ENCODE measurements at places on chromosomes 7 and 10. TPM values are rescaled to one million over a fixed set of nuclear protein-coding genes. Genes with fewer than 3 reads are reported as not detected.
A peak's percentile ranks its signal among the peaks of the same experiment; 100 is the strongest.

- no peak for DNase-seq
Observed at GRCh38 chr10:114687459-114687858, 29.4 kb upstream of the ABLIM1 start.

DNA sequence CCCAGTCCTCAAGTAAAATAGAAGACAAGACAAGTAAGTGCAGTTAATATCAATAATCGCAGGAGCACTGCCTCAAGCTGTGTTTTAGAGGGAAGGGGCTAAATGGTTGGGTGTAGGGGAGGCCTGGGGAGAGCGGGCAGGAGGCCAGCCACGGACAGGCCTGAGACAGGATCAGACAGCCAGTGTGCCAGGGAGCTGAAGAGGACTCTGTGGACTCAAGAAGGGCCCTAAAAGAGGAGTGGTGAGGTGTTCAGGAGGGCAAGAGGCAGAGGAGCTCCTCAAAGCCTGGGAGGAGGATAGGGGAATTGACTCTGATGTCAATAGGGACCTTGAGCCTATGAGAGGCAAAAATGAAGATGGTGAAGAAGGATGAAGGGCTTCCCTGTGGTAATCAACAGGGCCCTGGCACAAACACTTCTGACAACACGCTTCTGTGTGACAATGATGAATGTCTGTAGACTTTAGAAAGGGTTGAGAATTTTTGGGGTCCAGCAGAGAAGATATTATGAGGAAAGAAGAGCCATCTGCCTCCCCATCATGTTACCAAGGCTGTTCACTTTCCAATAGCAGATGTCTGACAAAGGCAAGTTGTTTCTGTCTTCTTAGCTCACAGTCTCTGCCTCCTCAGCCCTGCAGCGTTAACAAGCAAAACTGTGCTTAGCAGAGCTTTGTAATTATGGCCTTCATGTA, 2.4 kb upstream of the PTPRE start:
- no peak for DNase-seq

GRCh38 chr7:66905689-66906088, 15.3 kb upstream of the TMEM248 start:
- DNase-seq, result no peak

- DNase-seq, result no peak
Observed at GRCh38 chr10:16732376-16732775, 84.8 kb downstream of the RSU1 start.

- no peak for DNase-seq
Observed at GRCh38 chr7:36861656-36862055, 137.4 kb upstream of the AOAH start.

GRCh38 chr7:85972504-85973141, 671.1 kb upstream of the GRM3 start:
- DNase-seq, result no peak

DNA sequence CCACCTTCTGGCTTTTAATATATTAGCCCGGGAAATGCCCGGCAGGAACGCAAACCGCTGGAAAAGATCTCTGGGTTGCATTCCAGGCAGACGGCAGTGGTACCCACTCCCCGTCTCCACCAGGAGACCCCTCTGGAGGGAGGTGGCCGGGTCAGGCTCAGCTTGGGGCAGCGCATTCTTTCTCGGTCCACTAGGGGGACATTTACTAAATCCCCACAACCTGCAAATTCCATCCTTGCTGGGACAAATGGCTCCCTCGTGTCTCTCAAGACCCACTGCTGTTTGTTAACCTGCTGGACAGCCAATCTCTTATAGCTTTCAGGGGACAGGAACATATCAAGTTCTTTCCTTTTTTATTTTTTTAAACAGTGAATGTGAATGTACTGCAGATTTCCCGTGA, 45.8 kb upstream of the CARD11 start:
- DNase-seq, result no peak

DNA sequence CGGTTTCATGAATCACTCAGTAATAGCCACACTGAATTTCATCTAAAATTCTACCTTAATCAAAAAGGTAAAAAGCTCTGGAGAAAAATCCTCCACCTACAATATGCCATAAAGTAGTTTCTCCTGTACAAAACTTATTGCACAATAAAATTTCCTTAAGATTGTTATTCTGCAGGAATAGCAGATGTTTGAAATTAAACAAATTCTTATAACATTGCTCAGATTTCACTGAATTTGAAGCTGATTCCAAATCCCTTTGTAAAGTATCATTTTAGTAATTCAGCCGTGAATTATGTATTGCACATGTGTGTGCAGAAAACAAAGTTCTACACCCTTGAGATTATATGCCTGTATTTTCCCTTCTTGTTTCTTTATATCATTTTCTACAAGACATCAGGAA, 123.8 kb downstream of the AMPH start:
- no peak for DNase-seq

- DNase-seq, result no peak
Observed at GRCh38 chr7:70294211-70294911, 696.1 kb downstream of the AUTS2 start.

GRCh38 chr10:84214612-84215235, 10.6 kb downstream of the LRIT2 start:
- no peak for DNase-seq

DNA sequence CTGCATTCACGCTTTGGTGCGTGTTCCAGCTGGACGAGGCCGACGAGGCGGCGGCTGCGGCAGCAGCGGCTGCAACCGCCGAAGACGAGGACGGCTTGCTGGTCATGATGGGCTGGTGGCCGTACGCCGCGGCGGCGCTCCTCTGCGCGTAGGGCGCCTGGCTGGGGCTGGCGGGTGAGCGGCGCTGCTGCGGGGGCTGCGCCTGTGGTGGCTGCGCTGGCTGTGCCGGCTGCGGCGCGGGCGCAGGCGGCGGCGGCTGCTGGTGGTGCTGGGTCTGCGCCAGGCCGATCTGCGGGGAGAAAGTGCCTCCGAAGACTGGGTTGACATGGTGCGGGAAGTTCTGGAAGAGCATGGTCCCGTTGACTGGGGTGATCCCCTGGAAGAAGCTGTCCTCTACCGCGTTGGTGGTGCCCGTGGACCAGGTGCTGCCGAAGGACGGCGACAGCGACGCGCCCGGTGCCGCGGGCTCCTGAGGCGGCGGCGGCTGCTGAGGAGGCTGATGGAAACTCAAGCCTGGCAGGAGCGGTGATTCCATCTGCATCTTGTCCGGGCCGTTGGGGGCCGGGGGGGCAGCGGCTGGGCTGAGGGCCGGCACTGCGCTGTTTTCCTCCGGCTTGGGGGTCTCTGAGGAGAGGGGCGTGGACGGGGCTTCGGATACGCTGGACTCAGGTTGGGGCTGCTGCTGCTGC, 51.1 kb downstream of the CPEB3 start:
- peak; percentile 37 for DNase-seq

- no peak for DNase-seq
Observed at GRCh38 chr10:110739811-110740271, 95.7 kb downstream of the RBM20 start.

DNA sequence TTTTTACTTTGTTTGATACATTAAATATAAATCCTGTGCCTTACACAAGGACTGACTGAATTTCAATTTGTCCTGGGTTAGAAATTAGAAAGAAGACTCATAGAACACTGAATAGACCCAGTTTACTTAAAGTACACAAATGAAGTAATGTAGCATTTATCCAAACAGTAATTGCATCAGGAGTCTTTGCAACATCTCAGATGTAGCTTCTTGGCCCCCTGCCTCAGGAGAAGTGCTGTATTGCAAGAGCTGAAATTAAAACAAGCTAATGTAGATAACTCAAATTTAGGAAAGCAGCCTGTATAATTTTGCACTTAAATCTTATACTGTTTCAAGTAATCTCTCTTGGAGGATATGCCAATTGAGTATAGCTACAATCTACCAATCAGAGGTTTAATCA, 54.3 kb upstream of the KCND2 start:
- no peak for DNase-seq

- no peak for DNase-seq
Observed at GRCh38 chr7:36131026-36131425, 22.0 kb upstream of the EEPD1 start.

The PLA2G12B gene
- total RNA-seq, result 29.5 TPM

The LLCFC1 gene
- not detected for total RNA-seq

The MSS51 gene
- 1.5 TPM for total RNA-seq

The CAMK1D gene
- total RNA-seq, result 50.7 TPM

All from left colon (tissue), 2 donors.